ENCODE measurements at places on chromosomes 7 and 10.

DNA sequence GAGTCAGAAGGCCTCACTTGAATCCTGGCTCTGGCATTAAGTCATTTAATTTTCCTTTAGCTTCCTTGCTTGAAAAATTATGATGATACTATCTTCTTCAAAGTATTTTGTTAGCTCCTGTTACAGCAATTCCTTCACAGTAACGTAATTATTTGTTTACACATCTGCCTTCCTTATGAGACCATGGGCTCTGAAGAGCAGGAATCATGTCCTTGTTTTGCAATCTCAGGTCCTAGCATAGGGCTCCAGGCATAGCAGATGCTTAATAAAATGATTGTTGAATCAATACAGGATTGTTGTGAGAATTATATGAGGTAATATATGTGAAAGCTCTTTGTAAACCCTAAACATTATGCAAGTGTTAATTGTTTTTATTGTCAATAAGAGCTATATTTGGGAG, 25.5 kb downstream of the KLHDC10 start:
- peak; percentile 56 for DNase-seq

GRCh38 chr10:83929399-83929798, 209.9 kb upstream of the GHITM start:
- no peak for DNase-seq

DNA sequence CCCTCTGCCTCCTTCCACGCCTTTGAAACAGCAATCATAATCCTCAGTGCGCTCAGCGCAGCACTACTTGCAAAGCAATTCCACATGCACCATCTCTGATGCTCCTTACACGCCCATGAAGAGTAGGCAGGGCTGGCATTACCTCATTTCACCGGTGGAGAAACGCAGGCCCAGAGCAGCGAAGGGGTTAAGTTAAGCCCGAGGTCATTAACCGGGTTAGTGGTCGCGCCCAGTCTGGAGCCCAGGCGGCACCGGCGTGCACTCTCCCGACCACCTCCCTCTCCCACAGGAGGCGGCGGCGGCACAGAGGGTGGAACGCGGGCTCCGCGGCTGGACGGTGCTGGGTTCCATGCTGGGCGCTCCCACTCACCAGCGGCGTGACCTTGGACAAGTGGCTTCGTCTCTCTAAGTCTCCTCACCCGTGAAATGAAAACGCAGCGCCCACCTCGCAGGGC, 515 bp downstream of the FASTK start:
- no peak for DNase-seq

GRCh38 chr10:116120688-116121455, 152.1 kb downstream of the GFRA1 start:
- DNase-seq: no peak

DNA sequence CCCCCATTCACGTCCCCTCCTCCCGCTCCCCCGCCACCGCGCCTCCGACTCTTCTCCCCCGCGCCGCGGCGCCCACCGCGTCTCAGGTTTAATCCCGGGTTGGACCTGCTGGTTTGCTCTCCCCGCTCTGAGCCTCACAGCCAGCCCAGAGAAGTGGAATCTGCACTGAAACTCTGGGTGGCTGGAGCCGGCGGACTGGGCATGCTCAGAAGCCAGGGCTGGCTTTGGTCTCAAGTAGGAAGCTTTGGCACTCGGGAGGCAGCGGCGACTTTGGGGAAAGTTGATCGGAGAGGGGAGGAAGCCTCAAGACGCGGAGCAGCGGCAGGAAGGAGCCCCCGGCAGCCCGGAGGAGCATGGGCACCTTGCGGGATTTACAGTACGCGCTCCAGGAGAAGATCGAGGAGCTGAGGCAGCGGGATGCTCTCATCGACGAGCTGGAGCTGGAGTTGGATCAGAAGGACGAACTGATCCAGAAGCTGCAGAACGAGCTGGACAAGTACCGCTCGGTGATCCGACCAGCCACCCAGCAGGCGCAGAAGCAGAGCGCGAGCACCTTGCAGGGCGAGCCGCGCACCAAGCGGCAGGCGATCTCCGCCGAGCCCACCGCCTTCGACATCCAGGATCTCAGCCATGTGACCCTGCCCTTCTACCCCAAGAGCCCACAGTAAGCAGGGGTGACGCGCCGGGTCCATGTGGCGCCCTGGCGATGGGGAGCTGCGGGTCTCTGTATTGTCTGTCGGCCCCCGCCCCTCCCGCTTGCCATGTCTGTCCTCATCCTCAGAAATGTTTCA, at the start of gene PRKG1:
PRKG1 (plus strand) TSS at position 250 of the 791 bp plus-strand sequence.
- DNase-seq: peak; percentile 62

GRCh38 chr10:130112821-130113220, 2.2 kb upstream of the C10orf143 start:
- no peak for DNase-seq

DNA sequence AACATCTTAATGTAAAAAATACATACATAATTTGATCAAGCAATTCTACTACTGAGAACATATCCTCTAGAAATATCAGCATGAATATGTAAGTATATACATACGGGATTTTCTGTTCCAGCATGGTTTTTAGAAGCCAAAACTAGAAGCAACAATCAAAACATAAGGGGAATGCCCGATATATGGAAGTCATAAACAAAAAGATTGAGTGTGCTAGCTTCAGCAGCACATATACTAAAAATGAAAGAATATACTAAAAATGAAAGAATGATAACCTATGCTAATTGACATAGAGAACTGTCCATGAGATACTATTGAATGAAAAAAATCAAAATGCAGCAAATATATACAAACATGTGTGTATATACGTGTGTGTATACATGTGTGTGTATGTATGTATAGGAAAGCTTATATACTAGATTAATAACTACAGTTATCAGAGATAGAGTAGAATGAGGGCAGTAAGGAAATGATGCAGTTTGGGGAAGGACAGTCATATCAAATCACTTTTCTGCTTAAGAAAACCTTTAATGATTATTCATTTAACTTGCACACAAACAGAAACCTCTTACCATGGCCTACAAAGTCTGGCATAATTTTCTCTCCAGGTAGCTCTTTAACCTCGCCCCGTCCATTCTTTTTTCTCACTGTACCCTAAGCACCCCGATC, 72.9 kb downstream of the NPY start:
- DNase-seq: no peak

DNA sequence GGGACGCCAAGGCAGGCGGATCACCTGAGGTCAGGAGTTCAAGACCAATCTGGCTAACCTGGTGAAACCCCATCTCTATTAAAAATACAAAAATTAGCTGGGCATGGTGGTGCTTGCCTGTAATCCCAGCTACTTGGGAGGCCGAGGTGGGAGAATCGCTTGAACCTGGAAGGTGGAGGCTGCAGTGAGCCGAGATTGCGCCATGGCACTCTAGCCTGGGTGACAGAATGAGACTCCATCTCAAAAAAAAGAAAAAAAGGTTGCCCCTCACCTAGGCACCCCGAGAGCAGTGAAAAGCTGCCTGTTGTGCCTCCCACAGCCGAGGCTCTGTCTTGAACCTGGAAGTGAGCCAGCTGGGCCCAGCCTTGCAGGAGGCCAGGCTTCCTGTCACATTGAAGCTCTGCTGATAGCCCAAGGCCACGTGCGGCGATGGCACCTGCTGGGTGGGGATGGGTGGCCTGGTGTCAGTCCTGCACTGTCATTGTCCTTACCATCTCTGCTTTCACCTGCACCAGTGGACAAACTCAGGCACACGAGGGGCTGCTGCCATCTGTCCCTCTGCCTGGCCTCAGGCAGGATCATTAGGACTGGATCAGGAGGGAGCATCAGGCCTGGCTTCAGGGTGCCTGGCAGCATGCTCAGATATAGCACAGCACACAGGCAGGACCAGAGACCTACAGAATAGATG, 37.8 kb downstream of the DNAJB12 start:
- DNase-seq: no peak

- no peak for DNase-seq
These were observed 173.4 kb downstream of the IMMP2L start for GRCh38 chr7:111388912-111389311.

GRCh38 chr10:129972145-129972965, 8.3 kb upstream of the EBF3 start:
- no peak for DNase-seq

GRCh38 chr10:132109341-132110110, 43.8 kb downstream of the JAKMIP3 start:
- no peak for DNase-seq

DNA sequence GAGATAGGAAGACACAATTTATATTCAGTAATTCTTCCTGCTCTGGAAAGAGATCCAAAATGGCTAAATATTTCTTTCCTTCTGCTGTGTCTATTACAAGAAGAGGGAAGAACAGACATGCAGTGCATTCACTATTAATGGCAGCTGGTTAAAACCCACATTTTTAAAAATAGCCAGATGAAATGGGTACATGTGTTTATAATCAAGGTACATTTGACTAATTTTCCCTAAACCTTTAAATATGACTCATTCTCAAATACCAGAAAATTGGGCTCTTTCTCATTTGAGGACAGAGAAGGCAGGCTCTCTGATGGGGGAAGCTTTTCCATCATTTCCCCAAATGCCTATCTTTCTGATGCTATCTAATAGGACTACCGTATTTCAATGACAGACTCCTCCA, 215.7 kb upstream of the HABP2 start:
- peak; percentile 70 for DNase-seq

DNA sequence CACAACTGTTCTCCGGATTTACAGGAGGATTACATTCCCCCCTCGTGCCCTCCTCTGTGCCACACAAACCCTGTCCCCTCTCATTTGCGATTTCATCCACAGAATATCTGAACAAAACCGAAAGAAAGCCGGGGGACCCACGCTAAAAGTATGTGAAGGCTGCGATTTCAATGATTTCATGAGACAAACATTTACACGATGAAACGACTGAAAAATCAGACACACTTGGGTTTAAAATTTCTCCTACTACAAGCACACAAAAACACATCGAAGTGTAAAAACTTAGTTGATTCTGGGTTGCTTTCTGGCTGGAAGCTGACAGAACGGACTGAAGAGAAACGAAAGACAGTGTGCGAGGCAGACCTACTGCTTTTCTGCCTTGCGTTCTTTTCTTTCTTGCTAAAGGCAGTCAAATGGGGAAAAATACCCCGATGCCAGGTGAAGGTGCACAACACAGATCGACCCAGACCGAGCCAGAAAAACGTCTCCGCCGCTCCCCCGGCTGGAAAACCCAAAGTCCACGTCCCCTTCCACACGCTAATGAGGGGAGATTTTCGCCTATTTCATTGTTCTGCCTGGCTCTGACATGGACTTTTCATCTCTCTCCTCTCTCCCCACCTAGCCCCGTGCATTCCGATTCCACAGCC, 1.2 kb downstream of the HIPK2 start:
- DNase-seq: no peak

GRCh38 chr7:70694434-70694970, 437.4 kb upstream of the GALNT17 start:
- DNase-seq: no peak

DNA sequence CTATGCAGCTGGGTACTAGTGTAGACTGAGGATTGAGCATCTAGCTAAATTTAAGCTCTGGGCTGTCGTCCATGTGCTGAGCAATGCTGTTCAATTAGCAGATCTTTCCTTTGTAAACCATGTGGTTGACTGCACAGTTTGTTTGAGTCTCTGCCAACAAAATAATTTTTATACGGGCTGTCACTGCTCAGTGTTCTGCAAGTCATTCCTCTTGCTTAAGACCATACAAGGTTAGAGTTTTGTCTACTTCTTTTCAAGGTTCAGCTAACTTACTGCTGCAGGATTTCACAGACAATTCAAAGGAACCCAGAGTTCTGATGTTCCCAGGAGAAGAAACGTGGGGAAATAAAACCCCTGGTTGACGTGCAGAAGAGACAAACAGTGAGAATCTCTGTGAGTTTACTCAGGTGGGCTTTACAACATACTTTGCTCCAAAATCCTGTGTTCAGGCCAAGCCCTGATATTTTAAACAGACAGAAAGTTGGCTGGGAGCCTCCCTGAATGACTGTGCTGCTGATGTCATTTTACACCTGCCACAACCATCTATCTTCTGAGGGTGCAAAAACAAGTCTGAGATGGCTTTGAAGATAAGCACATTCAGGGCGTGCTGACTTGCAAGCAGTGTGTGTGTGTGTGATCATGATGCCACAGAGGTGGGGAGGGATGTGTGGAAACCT, 177.1 kb upstream of the SVIL start:
- DNase-seq: peak; percentile 93

DNA sequence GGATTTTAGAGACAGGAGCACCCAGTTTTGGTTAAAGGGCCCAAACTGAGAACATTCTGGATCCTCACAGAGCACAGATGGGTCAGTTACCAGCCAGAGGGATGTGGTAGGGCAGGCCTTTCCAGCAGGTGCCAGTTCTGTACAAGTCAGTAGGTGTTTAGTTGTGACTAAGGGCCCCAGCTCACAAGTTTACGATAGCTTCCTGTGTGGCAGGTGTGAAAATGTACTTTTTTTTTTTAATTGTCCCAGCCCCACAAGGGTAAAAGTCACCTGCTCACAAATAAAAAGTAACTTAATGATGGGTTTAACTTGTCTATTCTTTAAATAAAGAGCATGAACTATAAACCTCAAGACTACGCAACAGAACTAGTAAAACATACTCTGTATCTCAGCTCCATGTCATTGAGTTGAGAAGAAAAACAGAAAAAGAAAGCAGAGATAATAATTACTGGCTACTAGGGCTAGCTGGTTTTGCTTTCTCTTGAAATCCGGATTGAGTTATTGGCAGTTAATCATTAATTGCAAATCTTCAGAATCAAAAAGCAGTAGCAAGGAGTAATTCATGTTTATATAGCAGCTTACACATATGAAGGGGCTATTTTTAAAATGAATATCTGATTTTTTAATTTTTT, 15.4 kb downstream of the NFE2L3 start:
- no peak for DNase-seq

GRCh38 chr7:18087687-18088078, 60.0 kb upstream of the PRPS1L1 start:
- DNase-seq: no peak

- DNase-seq: no peak
These were observed 115.9 kb downstream of the VIPR2 start for GRCh38 chr7:159028508-159029401.

- no peak for DNase-seq
These were observed 47.3 kb downstream of the PROSER2 start for GRCh38 chr10:11870461-11870780.

DNA sequence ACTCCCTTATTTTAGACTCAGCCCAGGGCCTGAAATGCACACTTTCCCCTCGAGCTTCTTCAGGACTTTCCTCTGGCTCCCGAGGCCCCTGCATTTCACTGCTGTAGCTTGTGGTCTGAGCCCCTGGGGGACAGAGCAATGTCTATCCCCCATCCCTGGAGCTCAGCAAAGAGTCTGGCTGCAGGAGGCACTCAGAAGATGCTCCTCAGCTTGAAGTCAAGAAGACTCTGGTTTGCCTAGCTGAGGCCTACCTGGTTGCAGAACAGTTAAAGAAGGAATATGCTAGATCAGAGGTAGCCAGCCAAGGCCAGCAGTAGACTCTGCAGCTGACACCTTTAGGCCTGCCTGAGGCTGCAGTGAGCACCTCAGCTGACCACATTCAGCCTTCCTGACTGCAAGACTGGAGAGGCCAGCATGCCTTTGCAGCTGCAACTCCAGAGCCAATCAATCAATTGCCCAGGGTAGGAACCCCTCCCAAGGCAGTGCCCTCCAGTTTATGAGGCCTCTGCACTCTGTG, 36.9 kb upstream of the IKZF1 start:
- DNase-seq: no peak

DNA sequence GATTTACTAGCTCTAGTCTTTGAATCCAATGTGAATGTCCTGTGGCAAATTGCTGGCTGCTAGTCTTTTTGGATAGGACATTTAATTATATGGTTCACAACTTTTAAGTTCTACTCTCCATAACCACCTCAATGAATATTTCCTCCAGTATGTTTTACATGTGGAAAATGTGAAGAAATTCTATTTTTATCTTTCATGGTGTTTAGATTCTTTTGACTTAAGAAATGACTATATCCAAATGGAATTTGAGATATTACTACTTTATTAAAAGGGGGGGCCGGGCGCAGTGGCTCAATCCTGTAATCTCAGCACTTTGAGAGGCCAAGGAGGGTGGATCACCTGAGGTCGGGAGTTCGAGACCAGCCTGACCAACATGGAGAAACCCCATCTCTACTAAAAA, 202.0 kb downstream of the ARL4A start:
- DNase-seq: no peak

Measured in fibroblast of skin of left quadriceps (primary cell).